Activated gamma-delta T cell treated with anti-CD3 and anti-CD28 coated beads, Interleukin-2, amount 50 U/mL, for 16 hours (primary cell): ENCODE measurements at places on chromosomes 1 and 21.

- no peak for DNase-seq
These were observed 1512.0 kb upstream of the PRMT6 start for GRCh38 chr1:105544475-105544874.

DNA sequence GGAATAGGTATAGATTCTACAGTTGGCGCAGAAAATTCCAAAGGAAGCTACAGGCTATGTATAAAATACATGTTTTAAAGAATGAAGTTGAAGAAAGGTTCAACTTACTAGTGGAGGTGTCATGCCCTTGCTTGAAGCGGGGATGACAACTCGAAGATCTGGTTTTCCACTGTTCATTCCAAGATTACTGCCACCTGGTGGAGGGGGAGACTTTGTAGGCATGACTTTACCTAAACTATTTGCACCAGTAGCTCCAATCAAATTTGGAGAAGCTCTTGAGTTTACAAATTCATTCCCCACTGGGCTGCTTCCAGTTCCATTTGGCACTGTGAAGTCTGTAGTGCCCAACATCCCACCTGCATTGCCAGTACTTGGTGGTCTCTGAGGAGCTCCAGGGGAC lies 81.7 kb downstream of the AXDND1 start:
- DNase-seq: no peak

DNA sequence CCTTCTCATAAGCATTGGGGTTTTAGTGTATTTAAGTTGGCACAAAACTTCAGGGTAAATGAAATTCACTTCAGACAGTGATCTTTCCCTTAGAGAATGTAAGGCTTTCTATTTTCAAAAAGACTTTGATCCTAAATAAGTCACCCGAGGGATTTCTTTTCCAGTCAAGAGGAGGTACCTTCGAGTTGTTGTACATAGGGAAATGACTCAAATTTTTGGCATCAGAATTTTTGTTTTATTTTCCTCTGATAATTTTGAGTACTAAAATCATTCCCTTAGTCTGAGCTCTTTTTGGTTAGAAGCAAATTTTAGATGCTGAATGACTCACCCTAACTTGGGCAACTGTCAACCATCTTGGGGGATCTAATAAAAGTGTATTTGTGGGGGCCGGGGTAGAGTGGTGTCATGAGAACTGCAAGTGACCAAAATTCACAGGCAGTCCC lies 193.9 kb downstream of the DHRS3 start:
- DNase-seq: no peak

- no peak for DNase-seq
These were observed 146.8 kb upstream of the DMRTA2 start for GRCh38 chr1:50570066-50570468.

- no peak for DNase-seq
These were observed 1.0 kb downstream of the CRB1 start for GRCh38 chr1:197269053-197269452.

DNA sequence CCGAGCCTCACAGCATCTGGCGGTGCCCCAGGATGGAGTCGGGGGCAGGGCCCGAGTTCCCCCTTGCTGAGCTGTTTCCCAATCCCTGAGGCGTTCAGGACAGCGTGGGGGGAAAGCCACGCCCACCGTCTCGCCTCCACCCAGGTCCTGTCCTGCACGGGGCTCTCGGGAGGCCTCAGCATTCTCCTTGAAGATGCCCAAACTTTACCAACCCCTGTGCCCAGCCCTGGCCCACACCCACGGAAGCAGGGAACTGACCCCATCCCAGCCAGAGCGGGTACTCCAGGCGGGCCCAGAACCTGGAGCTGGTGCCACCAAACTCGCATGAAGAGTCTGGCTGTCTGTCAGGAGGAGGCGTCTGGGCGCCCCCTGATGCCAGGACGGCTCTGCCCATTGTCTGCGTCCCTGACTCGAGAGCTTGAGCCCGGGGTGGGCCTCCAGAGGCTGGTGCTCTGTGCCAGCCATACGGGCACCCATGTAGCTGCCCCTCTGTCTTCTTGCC lies 35.3 kb upstream of the POFUT2 start:
- no peak for DNase-seq

DNA sequence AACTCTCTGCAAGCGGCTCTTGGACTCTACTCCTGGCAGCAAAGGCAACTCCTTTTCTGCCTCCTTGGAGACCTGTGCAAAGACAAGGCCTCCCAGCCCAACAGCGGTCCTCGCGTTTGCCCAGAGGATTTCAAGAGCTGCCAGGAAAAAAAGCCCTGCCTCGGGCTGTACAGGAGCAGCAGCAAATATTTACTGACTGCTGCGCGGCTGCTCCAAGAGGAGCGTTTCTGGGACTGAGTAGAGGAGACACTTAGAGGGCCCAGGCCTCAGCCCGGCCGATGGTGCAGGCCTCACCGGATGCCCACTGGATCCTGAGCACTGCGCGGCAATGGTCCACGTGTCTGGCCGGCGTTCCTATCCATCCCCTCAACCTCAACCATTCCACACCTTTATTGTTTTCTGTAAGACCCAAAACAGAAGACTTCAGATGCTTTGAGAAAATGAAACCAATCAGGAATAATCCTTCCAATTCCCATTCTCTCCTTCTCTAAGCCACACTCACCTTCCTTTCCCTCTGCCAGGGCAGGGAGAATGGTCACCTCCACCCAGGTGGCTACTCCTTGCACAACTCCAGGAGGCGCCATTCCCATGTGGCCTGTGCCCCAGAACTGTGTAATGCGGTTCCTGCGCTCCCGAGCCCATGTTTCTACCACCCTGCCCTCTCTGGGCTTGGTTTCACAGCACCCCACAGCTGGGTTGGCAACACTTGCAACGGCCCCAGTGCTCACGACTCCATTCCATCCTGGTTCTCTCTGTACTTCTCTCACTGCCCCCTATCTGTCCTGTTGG lies 215.8 kb downstream of the TRABD2B start:
- no peak for DNase-seq

DNA sequence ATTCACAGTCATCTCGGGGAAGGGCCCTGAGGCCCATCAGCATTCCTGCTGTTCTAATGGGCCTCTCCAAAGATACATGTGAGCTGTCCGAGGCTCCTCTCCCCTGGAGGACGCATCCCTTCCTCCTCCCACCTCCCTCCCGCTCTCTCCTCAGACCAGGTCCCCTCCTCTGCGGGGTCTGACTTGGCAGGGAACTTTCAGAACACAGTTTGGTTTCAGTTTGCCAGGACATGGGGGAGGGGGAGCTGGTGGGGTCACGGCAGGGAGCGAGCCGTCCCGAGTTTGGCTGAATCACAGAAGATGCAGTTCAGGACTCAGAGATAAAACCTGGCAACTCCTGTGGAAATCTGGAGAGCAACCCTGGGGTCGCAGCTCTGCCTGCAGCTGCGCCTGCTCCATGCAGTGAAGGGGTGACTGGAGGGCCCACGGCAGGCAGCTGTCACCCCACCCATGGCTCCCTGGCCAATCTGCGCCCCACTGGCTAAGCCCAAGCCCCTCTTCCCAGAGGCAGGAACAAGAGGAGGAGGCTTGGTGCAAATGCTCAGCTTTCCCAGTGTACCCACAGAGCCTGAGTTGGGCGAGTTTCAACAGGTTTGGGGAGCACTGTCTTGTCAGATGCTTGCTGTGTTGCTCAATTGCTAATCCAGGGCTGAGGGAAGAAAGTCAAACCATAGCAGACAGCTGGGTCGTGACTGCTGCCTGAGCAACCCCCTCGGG lies 5.7 kb downstream of the WNT4 start:
- DNase-seq: no peak

DNA sequence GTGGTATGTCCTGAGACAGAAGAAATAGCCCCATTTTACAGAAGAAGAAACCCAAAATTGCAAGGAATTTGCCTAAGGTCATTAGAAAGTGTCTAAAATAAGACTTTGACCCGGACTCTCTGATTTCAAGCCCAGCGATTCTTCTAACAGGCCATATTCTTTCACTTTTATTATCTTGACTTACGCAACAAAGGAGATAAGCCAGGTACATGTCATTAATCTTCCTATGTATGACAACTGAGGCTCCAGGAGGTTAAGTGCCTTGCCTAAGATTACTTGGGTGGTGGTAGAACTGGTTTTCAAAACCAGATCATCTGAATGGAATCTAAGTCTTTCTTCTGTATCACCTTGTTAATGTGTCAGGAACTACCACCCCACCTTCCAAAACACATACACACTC lies 124.3 kb downstream of the PBX1 start:
- DNase-seq: no peak

- DNase-seq: no peak
These were observed 5.6 kb upstream of the CTPS1 start for GRCh38 chr1:40973912-40974311.

DNA sequence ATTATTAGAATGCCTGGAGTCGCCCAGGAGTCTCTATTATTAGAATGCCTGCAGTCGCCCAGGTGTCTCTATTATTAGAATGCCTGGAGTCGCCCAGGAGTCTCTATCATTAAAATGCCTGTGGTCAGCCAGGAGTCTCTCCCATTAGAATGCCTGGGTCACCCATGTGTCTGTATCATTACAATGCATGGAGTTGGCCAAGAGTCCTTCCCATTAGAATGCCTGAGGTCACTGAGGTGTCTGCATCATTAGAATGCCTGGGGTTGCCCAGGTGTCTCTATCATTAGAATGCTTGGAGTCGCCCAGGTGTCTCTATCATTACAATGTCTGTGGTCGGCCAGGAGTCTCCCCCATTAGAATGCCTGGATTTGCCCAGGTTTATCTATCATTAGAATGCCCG lies 66.9 kb downstream of the RNF187 start:
- DNase-seq: no peak

GRCh38 chr1:231460614-231461013 lies 38.5 kb upstream of the EGLN1 start:
- DNase-seq: peak; percentile 56

DNA sequence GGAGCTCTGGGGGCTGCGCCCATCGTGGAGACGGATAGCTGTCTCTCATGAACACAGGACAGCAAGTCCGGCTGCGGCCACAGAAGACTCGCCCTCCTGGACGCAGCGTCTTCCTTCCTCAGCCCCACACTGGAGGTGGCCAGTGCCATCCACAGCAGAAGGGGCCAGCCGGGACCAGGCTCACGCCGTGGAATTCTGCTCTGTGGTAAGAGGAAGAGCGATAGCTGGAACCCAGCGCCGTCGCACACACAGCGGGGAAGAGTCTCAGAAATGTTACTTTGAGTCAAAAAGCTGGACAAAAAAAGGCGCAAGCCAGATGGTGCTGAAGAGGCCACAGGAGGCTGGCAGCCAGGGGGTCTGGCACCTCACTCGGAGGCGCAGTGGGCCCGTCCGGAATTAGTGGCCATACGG lies 113.9 kb upstream of the COL6A1 start:
- DNase-seq: no peak

- no peak for DNase-seq
These were observed 70.5 kb downstream of the CD2 start for GRCh38 chr1:116824631-116825206.

DNA sequence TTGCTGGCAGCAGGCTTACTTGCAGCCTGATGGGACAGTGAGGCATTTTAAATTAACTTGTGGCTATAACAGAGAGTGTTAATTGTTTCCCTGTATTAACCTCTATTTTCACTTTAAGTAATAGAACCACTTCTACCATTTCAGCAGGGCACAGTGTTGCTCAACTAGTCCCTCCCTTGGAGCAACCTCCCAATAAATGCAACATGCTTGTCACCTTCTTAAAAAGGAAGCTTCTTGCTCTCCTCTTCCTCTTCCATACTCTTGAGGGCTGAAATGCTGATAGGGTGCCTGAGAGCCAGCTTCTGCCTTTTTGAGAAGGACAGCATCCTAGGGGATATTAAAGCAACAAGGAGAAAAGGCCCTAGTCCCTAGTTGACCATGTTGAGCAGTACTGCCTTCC lies 52.1 kb downstream of the C4BPA start:
- DNase-seq: no peak

GRCh38 chr1:247431643-247432042 lies 15.7 kb downstream of the NLRP3 start:
- no peak for DNase-seq

GRCh38 chr1:151479462-151479861 lies 20.2 kb upstream of the POGZ start:
- no peak for DNase-seq

DNA sequence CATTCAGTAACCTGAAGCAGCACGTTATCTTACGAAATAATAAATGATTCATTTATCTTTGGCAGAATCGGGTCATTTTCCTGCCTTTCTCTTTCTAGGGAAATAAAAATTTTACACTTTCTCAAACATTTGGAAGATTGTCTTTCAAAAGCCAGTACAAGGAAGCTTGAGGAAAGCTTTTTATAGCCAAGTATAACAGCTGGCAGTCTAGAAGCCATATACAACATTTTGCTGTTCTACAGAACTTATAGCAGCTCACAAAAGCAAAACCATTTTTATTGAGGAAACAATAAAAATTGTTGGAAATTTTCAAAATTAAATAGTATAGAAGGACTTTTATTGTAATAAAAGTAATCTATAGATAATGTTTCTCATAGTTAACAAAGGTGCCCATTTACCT lies 448.6 kb downstream of the SMYD3 start:
- DNase-seq: no peak

DNA sequence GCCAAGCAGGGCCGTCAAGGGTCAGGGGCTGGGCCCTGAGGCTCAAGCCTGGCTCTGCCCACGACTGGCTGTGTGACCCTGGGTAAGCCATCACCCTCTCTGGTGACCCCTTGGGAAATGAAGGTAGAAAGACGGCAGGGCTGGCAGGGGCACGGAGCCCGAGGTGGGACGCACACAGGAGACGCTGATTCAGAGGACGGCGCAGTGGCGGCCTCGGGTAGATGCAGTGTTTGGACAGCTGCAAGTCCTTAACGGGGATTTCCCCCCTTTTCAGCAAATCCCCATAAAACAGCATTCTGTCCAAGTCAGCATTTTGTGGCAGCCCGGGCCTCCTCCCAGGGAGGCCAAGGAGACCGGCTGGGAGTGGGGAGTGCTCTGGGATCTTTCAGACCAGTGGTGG lies 16.7 kb downstream of the COL8A2 start:
- DNase-seq: no peak

GRCh38 chr1:118335331-118335732 lies 150.3 kb upstream of the SPAG17 start:
- DNase-seq: no peak

GRCh38 chr1:40244138-40244744 lies 3.5 kb upstream of the TMCO2 start:
- DNase-seq: no peak

- DNase-seq: no peak
These were observed 31.9 kb downstream of the PRKCZ start for GRCh38 chr1:2082064-2082463.

DNA sequence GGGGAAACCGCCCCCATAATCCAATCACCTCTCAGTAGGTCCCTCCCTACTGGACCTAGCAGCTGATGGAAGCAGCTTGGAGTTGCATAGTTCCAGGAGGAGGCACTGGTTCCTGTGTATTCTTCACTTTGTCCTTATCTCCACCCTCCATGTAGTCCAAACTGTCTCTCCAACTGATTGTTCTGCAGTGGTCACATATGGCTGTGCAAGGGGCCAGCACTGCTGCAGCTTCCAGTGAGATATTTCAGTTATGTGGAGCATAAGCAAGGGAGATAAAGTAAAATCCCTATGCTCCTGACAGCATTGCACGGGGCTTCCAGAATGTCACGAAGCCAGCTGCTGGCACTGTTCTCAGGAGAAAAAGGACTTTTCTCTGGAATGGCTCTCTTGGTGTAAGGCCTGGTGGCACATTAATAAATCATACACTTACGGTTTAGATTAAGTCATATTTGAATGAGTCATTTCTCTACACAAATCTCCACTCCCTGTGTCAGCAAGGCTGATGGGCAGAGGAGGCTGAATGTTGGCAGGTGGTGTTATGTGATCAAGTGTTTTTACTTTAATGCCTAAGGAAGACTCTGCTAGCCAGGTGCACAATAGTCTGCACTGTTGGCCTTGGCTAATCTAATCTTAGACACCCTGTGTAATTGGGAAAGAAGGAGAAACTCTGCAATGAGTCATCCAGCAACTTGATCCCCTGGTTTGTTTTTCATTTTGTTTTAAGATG lies 93.4 kb downstream of the KCNK1 start:
- no peak for DNase-seq
